ENCODE measurements at places on chromosomes 3 and 15. TPM values are rescaled to one million over a fixed set of nuclear protein-coding genes. Genes with fewer than 3 reads are reported as not detected.
A peak's percentile ranks its signal among the peaks of the same experiment; 100 is the strongest.

GRCh38 chr15:66233487-66234415, 19.8 kb downstream of the MEGF11 start:
- H3K4me1 ChIP-seq: no peaks in the 10 kb centered on the region
- H3K27ac ChIP-seq: no peak overlapping the region
- DNase-seq: peak; percentile 27
- H3K4me3 ChIP-seq: no peak overlapping the region

The ATR gene
- 41.6 TPM for total RNA-seq

DNA sequence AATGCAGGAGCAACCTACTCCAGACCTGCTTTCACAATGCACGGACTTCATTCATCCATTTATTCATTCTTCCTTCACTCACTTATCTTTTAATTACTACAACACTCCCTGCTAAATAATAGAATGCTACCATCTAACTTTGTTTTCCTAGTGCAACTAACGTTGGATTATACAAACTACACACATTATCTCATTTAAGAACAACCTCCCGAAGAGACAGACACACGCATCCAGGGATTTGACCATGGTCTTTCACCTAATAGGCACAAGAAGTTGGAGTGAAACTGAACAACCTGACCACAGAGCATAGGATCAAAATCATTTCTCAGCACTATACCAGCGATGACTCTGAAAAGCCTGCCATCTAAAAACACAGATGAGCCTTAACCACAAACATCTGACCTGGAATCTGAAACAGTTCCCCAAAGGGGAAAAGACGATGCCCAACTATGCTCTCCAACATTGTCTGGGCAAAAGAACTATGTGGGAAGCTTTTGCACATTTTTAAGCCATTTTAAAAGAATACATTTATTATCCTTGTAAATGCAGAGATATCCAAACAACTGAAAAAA, 21.0 kb downstream of the ZNF385D start:
- no peak overlapping the region for H3K4me3 ChIP-seq
- no peak overlapping the region for H3K27ac ChIP-seq
- DNase-seq: no peak
- H3K27me3 ChIP-seq: no peaks in the 10 kb centered on the region

- peaks cover 6% of the 10 kb centered on the region for H3K36me3 ChIP-seq
- H3K27ac ChIP-seq: no peak overlapping the region
- DNase-seq: no peak
- H3K4me1 ChIP-seq: peaks cover 14% of the 10 kb centered on the region
Observed at GRCh38 chr3:46024131-46024530, 3.2 kb downstream of the XCR1 start.

The NMNAT3 gene
- total RNA-seq: 1.1 TPM

The IL17RC gene
- total RNA-seq: 0.46 TPM

The ADPGK gene
- total RNA-seq: 60.9 TPM

GRCh38 chr3:50630394-50630793, 13.4 kb downstream of the MAPKAPK3 start:
- H3K36me3 ChIP-seq: peaks cover 27% of the 10 kb centered on the region
- H3K27me3 ChIP-seq: no peaks in the 10 kb centered on the region
- DNase-seq: no peak
- peak overlapping the region; percentile 86 for H3K27ac ChIP-seq
- peaks cover 93% of the 10 kb centered on the region for H3K4me1 ChIP-seq
- H3K4me3 ChIP-seq: no peak overlapping the region

The MASP1 gene
- total RNA-seq: not detected

DNA sequence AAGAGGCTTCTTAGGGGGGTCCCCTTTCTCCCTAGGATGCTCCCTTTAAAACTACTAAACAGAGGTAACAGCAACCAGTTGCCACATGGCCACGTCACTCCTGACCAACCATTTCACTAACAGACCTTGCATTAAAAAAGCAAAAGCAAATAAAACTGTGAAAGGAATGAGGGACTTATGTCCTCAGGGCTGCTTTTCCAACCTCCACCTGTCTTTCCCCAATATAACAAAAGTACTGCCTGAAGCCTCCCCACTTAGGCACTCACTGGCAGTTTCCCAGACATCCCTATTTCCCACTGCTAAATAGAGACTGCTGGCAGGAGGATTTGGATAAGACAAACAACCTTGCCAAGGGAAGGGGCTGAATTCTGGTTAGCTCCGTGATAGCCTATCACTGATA, 130.3 kb downstream of the ATP8B4 start:
- no peaks in the 10 kb centered on the region for H3K36me3 ChIP-seq
- no peaks in the 10 kb centered on the region for H3K27me3 ChIP-seq
- H3K4me3 ChIP-seq: no peak overlapping the region
- no peak for DNase-seq
- H3K4me1 ChIP-seq: no peaks in the 10 kb centered on the region

The COL6A5 gene
- total RNA-seq: not detected

- DNase-seq: no peak
- H3K27ac ChIP-seq: no peak overlapping the region
- H3K27me3 ChIP-seq: no peaks in the 10 kb centered on the region
- no peaks in the 10 kb centered on the region for H3K4me1 ChIP-seq
- H3K4me3 ChIP-seq: no peak overlapping the region
Observed at GRCh38 chr3:94413336-94414108, 350.7 kb downstream of the NSUN3 start.

GRCh38 chr3:59866076-59866475, 816.3 kb upstream of the CFAP20DC start:
- no peak overlapping the region for H3K27ac ChIP-seq
- peaks cover 26% of the 10 kb centered on the region for H3K36me3 ChIP-seq
- no peak for DNase-seq
- no peak overlapping the region for H3K4me3 ChIP-seq

DNA sequence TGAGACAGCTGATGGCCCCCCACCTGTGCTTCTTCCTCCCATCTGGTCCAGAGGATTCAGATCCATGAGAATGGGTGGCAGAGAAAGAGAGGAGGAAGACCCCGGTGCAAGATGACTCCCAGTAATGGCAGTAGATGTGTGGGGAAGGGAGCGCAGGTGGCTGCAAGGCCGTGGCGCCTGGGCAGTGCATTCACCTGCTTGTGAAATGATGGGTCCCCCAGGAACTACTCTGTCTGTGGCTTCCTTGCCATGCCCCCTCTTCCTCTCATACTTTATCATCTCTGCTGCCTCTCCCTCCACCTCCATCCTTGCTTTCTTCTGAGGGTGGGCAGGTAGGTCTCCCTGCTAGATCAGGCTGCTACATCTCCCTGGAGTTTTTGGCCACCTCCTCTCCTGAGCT, 23.3 kb downstream of the ZNF710 start:
- H3K4me3 ChIP-seq: no peak overlapping the region
- H3K27me3 ChIP-seq: no peaks in the 10 kb centered on the region
- H3K36me3 ChIP-seq: peaks cover 4% of the 10 kb centered on the region
- peaks cover 20% of the 10 kb centered on the region for H3K4me1 ChIP-seq

GRCh38 chr15:39040861-39041260, 476.2 kb upstream of the RASGRP1 start:
- no peak overlapping the region for H3K4me3 ChIP-seq
- H3K36me3 ChIP-seq: no peaks in the 10 kb centered on the region
- no peak for DNase-seq
- H3K27ac ChIP-seq: no peak overlapping the region
- H3K27me3 ChIP-seq: peaks cover 2% of the 10 kb centered on the region
- no peaks in the 10 kb centered on the region for H3K4me1 ChIP-seq

- H3K4me3 ChIP-seq: no peak overlapping the region
- no peaks in the 10 kb centered on the region for H3K36me3 ChIP-seq
- no peak for DNase-seq
- H3K27me3 ChIP-seq: no peaks in the 10 kb centered on the region
- no peaks in the 10 kb centered on the region for H3K4me1 ChIP-seq
Observed at GRCh38 chr3:6229778-6230410, 631.0 kb upstream of the GRM7 start.

GRCh38 chr3:28077572-28077971, 163.8 kb upstream of the CMC1 start:
- DNase-seq: no peak
- H3K27me3 ChIP-seq: no peaks in the 10 kb centered on the region
- no peak overlapping the region for H3K27ac ChIP-seq
- H3K4me3 ChIP-seq: no peak overlapping the region

DNA sequence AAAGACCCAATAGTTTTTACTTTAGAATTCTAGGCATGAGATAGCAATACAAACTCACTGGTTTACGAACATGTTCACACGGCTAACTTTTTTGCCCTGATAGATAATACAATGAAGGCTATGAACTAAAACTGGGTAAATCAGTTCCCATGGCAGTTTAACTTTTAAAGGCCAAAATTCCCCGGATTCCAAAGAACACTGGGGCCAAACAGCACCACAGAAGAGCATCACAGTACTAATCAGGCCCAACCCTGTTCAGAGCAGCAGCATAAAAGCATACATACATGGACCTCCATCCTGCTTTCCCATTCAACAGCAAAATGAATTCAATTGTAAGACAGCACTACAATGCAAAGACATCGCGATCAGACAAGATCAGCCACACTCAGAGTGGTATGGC, 540.3 kb upstream of the CCDC54 start:
- H3K27ac ChIP-seq: no peak overlapping the region
- H3K4me1 ChIP-seq: no peaks in the 10 kb centered on the region
- no peak for DNase-seq

The NUTM1 gene
- total RNA-seq: not detected

The CPNE4 gene
- not detected for total RNA-seq

DNA sequence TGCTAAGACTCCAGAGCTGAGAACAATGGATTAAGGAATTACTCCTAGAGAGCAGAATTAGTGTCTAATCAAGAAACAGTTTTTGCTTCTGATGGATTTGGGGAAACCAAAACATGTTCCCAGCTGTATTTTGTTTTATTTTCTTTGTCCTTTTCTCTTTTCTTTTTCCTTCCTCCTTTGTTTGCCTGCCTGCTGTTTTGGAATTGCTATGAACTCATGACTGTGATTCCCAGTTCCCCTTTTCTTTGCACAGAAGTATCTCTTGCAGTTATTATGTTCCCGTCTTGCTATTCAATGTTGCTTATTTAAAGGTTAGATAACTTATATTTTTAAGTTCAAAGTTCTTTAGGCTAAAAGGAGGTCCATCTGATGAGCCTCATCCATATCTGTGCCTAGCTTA, 77.0 kb upstream of the GBE1 start:
- no peak for DNase-seq
- no peaks in the 10 kb centered on the region for H3K27me3 ChIP-seq
- no peaks in the 10 kb centered on the region for H3K4me1 ChIP-seq
- H3K36me3 ChIP-seq: no peaks in the 10 kb centered on the region

DNA sequence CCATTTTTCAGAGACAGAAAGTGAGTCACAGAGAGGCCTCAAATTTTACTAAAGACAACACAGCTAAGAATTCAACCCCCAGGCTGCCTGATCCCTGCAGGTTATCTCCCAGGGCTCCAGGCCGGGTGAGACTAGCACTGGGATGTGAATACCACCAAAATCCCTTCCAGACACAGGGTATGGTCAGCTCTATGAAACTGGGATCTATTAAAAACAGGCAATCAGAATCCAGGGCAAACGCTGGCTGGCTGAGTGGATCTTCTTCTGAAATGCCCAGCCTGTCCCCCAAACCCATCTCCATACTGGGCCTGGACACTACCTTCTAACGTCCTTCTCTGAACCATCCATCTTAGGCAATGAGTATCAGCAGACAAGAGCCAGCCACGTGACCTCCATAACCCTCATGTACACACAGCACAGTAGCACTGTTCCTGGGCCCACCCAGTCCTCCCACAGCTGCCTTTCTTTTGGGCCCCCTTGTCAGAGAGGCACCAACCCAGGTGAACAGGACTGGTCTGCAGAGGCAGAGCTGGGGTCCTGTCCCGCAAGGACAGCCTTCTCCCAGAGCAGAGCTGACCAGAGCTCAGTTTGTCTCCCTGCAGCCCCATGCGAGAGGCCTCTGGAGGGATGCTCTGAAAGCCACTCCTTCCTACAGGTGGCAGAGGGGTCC, 1.9 kb downstream of the RAB6B start:
- peaks cover 3% of the 10 kb centered on the region for H3K4me1 ChIP-seq
- no peak overlapping the region for H3K27ac ChIP-seq

DNA sequence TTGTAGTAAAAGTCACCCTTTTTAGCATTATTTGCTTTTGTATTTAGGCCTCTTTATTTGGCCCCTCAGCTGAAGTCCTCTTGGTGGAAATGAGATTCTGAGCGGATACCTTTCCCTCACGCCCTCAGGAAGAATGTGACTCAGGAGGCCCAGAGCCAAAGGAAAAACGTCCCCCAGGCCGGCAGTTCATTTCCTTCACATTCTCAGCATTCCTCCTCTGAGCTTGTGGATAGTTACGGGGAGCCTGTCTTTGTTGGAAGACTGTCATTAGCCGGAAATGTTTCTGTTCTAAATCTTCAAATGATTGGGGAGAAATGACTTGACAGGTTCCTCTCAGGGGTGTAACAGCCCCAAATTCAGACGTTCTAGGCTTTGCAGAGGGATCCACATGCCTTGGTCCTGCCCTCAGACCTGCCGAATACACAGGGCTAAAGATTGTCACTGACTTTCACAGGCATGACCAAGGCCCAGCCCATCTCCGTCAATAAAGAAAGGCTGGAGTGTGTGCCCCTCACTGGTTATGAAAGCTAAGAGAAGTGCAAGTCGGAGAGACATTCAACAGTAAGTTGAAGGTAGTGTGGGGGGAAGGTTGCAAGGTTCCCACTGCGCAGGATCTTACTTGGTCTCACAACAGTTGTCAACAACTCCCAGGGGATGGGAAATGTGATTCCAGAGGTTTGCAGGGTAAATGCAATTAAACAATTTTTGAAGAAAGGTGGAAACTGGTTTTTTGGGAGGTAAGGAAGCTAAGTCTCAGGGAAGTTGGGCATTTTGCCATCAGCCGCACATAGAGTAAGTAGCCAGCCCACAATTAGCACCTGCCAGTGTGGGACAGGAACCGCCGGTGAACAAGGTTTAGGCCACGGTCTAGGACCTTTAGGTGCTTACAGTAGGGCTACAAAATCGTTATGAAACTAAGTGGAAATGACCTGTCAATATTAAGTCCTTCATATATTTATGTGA, 39.7 kb upstream of the MYZAP start:
- H3K27me3 ChIP-seq: peaks cover 2% of the 10 kb centered on the region
- no peak for DNase-seq
- H3K36me3 ChIP-seq: no peaks in the 10 kb centered on the region
- no peak overlapping the region for H3K27ac ChIP-seq
- no peak overlapping the region for H3K4me3 ChIP-seq

- no peak for DNase-seq
- H3K27ac ChIP-seq: no peak overlapping the region
- no peaks in the 10 kb centered on the region for H3K27me3 ChIP-seq
Observed at GRCh38 chr3:172225215-172225707, 185.9 kb downstream of the FNDC3B start.

DNA sequence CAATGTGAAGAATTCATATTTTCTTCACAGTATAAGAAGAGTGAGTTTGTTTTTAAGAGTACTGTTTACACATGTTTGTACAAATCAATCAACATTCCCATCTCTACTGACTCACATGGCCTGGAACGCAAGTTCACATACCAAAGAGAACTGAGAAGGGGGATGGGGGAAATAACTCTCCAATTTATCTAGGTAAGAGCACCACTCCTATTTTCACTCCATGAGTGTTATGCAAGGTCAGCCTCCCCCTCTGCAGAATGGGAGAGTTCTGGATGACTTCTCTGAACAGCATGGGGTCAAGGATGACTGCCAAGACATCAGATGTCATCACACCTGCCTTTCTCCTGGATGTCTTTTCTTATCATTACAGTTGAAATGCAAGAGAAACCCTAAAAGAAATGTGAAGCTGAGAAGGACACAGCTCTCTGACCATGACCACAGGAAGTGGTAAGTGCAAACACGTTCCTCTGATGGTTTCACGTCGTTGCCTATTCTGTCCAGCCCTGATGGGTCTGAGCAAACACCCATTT, 95.2 kb downstream of the SEMA6D start:
- H3K36me3 ChIP-seq: no peaks in the 10 kb centered on the region
- H3K4me3 ChIP-seq: no peak overlapping the region
- no peak overlapping the region for H3K27ac ChIP-seq
- H3K27me3 ChIP-seq: peaks cover 11% of the 10 kb centered on the region
- no peak for DNase-seq

The DISP2 gene
- 0.05 TPM for total RNA-seq

The ZNF774 gene
- 1.1 TPM for total RNA-seq
